Left renal cortex interstitium (tissue), 4 donors: ENCODE measurements at places on chromosomes 6 and 20. TPM values are rescaled to one million over a fixed set of nuclear protein-coding genes. Genes with fewer than 3 reads are reported as not detected.
A peak's percentile ranks its signal among the peaks of the same experiment; 100 is the strongest.

DNA sequence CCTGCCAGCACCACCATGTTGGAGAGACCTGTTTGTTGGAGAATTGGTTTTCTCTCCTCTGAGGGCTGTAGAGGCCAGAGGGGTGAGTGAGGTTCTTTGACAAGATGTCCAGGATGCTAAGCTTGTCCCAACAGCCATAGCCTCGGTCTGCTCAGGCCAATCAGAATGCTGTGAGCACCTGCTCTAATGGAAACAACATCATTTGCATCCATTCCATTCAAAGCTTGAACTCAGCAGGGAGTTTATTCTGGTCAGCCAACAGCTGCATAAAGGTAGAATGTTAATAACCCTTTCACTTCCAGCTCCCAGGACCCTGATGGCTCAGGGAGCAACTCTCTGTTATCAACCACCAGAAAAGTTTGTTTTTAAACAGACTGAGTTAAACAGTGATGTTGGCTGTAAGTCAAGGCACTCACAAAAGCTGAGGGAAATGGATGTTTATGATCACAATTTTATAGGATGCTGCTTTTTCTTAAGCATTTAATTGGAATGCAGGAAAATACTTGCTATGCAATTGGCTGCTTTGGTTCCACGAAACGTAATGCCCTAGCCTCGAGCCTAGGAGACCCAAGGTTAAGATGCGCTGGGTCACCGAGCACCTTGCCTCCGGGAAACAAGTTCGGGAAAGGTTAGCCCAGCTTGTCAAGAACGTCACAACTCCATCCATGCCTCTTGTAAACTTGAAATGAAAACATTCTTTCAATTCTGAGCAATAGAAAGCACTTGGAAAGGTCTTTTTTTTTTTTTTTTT lies 155.2 kb downstream of the NFATC2 start:
- no peak for DNase-seq

Gene SMOC2
- 18.9 TPM for polyA plus RNA-seq

DNA sequence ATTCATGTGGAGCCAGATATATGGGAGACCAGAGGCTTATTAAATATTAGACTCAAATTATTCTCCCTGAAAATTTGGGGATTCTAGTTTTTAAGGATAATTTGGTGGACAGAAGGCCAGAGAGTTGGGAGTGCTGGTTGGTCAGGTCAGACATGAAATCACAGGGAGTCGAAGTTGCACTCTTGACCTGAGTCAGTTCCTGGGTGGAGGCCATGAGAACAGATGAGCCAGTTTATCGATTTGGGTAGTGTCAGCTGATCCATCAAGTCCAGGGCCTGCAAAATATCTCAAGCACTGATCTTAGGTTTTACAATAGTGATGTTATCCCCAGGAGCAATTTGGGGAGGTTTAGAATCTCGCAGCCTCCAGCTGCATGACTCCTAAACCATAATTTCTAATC lies 563.5 kb upstream of the NRSN1 start:
- DNase-seq = no peak

Gene ULBP1
- 1.7 TPM for polyA plus RNA-seq

- no peak for DNase-seq
These were observed 348.4 kb downstream of the KIF16B start for GRCh38 chr20:16224836-16225235.

- no peak for DNase-seq
These were observed 407.6 kb upstream of the SOX4 start for GRCh38 chr6:21185861-21186478.

GRCh38 chr6:4162370-4162769 lies 27.0 kb upstream of the ECI2 start:
- no peak for DNase-seq

Gene ELOVL4
- polyA plus RNA-seq = 3.6 TPM

DNA sequence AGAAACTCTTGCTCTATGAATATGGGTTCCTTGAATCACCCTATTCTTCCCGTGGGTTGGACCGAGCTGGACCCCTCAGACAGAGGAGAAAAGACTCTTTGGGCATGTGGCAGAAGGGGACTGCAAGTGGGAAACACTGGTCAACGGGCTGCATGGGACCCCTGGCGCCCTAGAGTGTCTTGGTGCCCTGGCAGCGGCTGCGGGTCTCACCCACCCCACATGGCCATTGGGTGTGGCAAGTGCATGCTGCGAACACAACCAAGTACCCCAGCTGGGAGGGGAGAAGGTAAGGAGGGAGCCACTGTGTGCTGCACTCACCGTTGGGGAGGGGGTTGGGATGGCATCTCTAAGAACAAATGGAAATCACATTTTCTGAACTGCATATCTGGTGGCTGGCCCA lies 438.8 kb upstream of the EYS start:
- DNase-seq = no peak

- no peak for DNase-seq
These were observed 14.2 kb upstream of the NPBWR2 start for GRCh38 chr20:64121586-64121985.

DNA sequence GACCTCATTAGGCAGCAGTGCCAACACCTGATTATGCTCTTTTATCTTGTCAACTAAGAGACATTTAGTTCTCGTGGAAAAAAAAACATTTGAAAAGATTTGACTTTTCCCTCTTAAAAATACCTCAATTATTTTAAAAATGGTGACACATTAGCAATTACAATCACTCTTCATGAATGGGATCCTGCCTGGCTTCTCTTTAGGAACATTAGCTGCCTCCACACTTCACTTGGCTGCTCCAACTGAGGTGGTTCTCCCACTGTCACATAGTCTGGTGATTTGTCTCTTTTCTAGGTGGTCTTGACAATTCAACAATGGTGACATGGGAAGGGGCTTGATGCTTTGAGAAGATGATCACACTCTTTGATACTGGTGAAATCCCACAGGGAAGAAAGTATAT lies 26.2 kb upstream of the SLC35F1 start:
- no peak for DNase-seq

- DNase-seq = no peak
These were observed 42.3 kb downstream of the GPR63 start for GRCh38 chr6:96794980-96795379.

- DNase-seq = no peak
These were observed 350.2 kb upstream of the IMPG1 start for GRCh38 chr6:76422511-76423213.

- no peak for DNase-seq
These were observed 4.0 kb downstream of the QKI start for GRCh38 chr6:163418311-163419029.

Gene COL11A2
- 5.1 TPM for polyA plus RNA-seq

Gene RSPO3
- polyA plus RNA-seq = 17.9 TPM

Gene ALDH5A1
- 26.6 TPM for polyA plus RNA-seq

DNA sequence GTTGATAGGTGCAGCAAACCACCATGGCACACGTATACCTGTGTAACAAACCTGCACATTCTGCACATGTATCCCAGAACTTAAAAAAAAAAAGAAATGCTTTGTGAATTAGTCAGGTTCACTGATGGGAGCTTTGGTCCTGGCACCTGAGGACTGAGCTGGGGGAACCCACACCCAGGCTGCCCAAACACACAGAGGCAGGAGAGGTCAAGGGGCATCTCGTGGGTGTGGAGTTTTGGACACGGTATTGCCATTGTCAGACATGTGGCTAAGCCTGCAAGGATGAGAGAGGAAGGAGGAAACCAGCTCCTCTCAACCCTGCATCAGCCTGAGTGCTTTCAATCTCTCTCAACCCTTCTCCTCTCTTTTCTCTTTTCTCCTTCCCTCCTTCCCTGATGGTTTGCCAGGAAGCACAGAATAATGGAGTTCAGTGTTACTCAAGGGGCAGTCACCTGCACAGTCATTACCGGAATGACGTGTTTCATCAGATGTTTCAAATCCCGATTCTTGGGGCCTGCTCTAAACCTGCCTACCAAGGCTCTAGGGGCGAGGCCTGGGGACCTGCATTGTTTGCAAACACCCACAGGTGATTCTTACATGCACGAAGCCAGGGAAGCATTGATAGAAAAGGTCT lies 89.9 kb upstream of the NEDD9 start:
- DNase-seq = no peak

GRCh38 chr20:47464380-47465101 lies 37.1 kb upstream of the NCOA3 start:
- peak; percentile 29 for DNase-seq

GRCh38 chr6:67634199-67634598 lies 1000.9 kb upstream of the ADGRB3 start:
- no peak for DNase-seq

Gene IL17A
- not detected for polyA plus RNA-seq

GRCh38 chr6:161094955-161095354 lies 103.4 kb downstream of the MAP3K4 start:
- no peak for DNase-seq

DNA sequence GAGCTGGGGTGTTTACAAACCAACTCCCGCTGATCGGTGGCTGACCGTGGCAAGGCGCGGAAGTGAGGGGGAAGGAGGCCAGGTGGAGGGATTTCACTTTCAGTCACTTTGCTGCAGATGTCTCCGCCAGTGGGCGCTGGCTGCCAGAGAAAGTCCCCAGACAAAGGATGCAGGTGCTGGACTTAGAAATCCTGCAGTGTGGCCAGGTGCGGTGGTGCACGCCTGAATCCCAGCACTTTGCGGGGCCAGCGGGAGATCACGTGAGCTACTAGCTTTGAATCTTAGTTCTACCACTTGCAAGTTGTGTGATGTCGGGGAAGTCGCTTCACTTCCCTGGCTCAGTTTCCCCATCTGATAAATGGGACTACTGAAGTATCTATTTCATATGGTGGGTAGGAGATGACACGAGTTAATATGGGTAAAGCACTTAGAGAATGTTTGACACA lies 180.4 kb downstream of the ZNF217 start:
- no peak for DNase-seq

Gene HLA-DPA1
- 16.8 TPM for polyA plus RNA-seq

Gene CTAGE9
- 0.36 TPM for polyA plus RNA-seq

- DNase-seq = no peak
These were observed 3.8 kb downstream of the COL12A1 start for GRCh38 chr6:75201901-75202672.

GRCh38 chr20:32539817-32540675 lies 45.1 kb downstream of the NOL4L start:
- DNase-seq = no peak

DNA sequence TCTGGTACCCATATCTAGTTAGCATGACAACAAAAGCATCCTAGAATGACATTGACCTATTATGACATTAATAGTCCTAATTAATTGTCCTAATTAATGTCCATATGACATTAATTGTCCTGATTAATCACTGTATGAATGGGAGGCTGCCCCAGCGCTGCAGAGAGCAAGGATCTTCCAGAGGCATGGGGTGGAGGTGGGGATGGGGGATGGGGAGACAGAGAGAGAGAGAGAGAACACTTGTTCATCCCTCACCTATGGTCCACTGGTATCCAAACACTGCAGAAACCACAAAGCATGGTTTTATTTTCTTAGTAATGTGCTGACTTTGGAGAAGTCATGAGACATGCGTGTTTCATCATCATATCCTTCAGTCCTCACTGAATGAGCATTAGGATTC lies 235.1 kb downstream of the FNDC1 start:
- no peak for DNase-seq

Gene ZKSCAN3
- 12.3 TPM for polyA plus RNA-seq

- no peak for DNase-seq
These were observed 219.8 kb downstream of the HIVEP2 start for GRCh38 chr6:142725024-142725770.

Gene GNL1
- 82.4 TPM for polyA plus RNA-seq

Gene ZC2HC1B
- not detected for polyA plus RNA-seq

Gene CST2
- polyA plus RNA-seq = not detected
